NCI-H1694 (cell line): ENCODE measurements at places on chromosomes 3 and 15.

GRCh38 chr15:39665629-39666250 is 84.9 kb downstream of the THBS1 start:
- no peak for DNase-seq

DNA sequence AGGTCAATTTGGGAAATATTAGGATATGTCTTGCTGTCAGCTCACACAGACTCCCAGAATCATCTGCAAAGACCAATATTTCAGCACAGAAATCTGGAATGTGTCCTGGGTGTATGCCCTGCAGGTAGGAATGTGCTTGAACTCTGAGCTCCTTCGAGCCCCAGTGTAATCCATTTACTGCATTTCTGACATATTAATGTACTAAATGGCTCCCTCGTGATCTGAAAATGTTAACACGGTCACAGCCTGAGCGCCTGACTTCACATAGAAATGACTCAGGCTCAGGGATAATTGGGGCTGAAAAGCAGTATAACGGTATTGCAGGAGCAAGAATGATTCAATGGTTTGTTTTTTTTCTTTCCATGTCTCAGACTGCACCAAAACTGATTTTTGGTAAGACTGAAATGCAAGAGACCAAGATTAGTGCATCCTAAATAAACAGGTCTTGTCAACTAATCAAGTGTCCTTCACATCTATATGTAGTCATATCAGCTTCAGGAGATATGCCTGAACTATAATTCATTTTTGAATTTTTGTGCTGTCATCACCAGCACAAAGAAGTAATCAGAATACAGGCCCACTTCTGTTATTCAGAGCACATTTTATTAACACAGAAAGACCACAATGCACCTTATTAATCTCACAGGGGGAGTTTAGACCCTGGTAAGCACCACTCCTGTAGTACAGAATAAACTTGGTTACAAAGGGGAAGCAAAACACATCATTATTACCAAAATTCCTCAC is 49.8 kb downstream of the DCLK3 start:
- no peak for DNase-seq

DNA sequence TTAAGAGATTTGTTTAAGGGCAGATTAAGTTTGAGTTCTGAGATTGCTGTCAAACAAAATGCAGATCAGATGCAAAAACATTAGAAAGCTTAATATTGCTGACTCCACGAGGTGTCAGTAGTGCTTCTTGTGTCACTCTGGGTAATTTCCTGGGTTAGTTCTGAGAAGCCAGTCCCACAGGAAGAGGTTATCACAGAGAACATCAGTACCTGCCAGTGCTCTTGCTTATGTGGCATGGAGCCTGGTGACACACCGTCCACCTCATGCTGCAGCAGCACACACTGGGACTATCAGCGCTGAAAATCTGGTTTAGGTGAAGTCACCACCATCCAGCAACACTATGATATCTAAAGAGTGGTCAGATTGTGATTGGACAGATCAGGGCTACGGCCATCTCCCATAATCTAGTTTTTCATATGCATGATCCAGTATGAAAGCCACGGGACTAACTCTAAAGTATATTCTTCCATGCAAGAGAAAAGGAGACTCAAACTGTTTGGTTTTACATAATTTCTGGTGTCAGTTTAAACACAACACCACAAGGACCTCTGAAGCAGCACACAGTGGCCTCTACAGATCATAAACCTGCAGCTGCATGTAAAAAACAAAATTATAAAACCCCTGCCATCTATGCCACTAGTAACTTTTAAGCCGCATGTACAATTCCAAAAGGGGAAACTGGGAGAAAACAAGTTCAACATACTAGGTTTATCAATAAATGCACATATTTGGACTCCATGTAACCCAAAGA is 36.1 kb upstream of the MYO5C start:
- peak; percentile 5 for DNase-seq

GRCh38 chr3:98188545-98188944 is 22.0 kb downstream of the OR5H15 start:
- no peak for DNase-seq

DNA sequence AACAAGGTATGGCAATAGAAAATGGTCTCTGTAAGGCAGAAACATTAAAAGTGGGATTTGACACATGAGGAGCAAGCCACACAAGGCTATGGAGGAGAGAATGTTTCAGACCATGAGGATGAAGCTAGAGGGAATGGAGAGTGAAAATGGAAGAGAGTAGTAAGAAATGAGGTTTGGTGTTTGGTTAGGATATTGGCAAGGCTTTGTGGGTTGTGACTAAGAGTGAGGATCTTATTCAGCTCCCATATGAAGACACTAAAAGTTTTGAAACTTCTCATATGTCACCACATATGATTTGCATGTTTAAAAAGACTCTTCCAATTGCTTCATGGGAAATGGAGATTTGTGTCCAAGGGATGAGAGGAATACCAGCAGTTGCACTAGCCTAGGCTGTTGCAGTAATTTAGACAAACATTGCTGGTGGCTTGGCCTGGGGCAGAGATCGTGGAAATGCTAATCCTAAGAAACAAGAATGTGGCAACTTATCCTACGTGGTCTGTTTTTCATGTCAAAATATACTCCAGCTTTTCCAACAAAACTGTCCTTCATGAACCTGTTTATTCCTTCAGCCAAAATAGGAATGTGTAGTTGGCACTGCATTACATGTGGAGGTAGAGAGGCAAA is 749.0 kb downstream of the PDCD6IP start:
- DNase-seq, result no peak

GRCh38 chr3:171810629-171811294 is 479 bp upstream of the PLD1 start:
- DNase-seq, result no peak

DNA sequence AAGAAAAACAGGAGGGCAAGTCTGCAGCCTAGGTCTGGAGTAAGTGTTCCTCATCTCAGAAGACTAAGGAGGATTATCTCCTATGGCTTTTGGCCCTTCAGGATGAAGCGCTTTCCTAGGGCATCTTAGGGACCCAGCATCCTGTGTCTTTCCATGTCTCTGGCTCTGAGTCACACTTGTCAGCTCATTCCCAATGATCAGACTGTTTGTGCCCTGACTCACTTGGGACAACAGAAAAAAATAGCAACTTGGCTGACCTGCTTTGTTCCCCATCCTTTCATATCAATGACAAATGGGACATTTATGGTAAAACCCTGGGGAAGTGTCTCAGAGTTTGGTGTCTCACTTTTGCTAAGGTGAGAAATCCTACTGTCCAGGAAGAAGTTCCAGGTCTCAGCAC is 76.2 kb upstream of the OXTR start:
- DNase-seq, result no peak

GRCh38 chr3:64900617-64901521 is 213.1 kb upstream of the ADAMTS9 start:
- DNase-seq, result no peak

- no peak for DNase-seq
Observed at GRCh38 chr15:42845581-42845980, 75.0 kb downstream of the TTBK2 start.

- DNase-seq, result no peak
Observed at GRCh38 chr3:52396907-52397591, 47.9 kb downstream of the SEMA3G start.

- no peak for DNase-seq
Observed at GRCh38 chr15:66854012-66854965, 152.3 kb downstream of the SMAD6 start.

DNA sequence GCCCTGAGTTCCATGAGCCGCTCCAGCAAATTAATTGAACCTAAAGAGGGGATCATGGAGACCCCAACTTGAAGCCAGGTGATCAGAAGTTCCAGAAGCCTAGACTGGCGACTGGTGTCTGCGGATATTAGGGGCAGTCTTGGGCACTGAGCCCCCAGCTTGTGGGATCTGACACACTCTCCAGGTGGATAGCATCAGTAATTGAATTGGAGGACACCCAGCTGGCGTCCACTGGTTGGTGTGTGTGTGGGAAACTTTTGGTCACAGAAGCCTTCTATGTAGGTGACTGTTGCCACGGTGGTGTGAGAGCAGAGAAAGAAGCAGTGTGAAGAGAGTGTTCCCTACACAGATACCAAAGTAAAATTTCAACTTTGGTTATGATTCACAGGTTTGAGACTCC is 106.0 kb upstream of the ADPGK start:
- no peak for DNase-seq

GRCh38 chr3:58724336-58724735 is 57.8 kb upstream of the FAM3D start:
- no peak for DNase-seq

- no peak for DNase-seq
Observed at GRCh38 chr15:93060336-93061248, 28.4 kb downstream of the RGMA start.

DNA sequence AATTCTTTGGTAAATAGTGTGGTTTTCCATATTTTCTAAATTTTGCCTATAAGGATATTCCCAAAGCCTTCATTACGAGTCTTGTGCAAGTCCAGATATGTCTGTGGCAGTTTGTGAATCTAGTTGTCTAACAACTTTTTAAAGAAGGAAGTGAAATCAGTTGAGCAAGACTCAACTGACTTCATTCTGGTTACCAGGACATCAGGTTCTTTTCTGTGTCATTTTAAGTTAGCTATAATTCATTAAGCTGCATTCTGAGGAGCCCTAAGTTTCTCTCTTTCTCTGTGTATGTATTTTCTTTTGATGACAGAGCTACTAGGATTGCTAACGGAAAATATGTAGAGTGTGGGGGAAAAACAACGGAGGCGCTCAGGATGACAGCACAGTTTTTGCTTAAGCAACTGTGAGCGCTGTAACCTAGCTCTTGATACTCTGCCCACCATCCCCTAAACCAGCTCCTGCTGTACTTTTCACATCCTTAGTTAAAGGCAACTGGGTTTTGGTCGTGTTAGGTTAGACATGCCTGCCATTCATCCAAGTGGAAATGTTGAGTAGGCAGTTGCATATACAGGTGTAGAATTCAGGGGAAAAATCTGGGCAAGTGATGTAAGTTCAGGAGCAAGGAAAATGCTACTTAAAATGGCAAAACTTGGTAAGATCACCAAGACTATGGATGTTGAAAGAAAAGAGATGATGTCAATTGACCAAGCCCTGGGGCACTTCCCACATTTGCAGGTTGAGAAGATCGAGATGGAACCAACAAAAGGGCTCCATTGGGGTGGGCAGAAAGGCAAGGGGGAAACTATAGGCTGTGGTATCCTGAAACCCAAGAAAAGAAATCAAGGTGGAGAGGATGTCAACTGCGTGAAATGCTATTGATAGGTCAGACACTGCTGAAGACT is 9.2 kb downstream of the MFSD1 start:
- DNase-seq, result no peak
